ENCODE measurements at places on chromosomes 11 and 22.

DNA sequence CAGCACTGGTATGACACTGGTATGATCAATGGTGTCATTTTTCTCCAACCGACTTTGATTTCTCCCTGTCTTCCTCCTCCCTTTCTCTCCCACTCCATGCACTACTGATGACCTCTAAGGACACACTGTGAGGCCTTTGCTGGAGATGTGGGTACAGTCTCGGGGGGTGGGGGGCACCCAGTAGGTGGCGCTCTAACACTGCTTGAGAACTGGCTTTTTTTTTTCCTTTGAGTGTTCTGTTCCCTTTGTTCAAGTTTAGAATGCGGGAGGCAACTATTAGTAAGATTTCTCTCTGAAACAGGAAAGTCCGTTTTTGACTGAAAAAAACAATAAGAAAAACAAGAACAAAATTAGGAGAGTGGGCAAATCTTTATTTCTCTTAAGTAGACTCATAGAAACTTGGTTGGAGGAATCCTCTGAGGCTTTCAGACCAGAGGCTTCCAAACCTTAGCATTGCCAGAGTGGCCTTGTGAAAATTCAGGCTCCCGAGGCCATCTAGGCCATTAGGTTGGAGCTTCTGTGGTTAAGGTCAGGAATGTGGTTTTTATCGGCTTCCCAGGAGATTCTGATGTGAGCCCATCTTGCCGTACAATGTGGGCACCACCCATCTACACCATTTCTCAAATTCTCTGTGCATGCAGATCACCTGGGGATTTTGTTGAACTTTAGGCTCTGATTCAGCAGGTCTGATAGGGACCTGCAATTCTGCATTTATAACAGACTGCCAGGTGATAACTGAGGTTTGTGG lies 43.2 kb downstream of the PANX1 start:
- DNase-seq: peak; percentile 44

- no peak for DNase-seq
Measured at GRCh38 chr11:9726321-9727022, 62.6 kb downstream of the SWAP70 start.

GRCh38 chr11:32919338-32919737 lies 26.7 kb downstream of the QSER1 start:
- no peak for DNase-seq

DNA sequence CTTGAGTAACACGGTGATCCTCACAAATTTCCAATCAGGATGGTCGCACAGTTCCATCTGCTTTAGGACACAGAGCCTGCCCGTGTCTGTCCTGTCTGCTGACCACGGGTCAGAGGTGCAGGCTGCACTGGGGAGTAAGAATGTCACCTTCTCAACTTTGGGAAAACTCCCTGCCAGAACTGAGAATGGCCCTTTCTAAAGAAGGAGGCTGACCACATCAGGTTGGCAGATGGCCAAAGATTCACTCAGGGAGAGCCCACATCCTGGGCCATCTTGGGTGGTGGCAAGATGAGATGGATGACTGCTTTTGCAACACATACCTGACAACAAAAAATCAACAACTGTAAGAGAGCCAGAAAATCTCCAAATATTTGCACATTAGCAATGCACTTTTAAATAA lies 101.9 kb downstream of the IGLL1 start:
- DNase-seq: no peak

DNA sequence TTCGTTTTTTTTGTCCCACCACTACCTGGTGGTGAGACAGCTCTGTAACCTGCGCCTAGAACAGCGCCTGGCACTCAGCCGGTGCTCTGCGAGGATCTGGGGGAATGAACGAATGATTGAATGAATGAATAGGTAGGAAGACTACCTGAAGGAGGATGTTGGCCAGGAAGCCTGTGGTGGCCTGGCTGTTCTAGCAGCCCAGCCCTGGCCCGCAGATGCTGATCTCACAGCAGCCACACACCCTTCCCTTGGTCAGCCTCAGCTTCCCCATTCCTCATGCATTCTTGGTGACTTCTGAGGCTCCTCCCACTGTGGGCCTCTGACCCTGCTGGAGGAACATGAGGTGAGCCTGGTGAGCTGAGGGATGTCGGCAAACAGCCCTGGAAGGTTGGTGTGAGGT lies 3.7 kb downstream of the TRPM5 start:
- DNase-seq: no peak

DNA sequence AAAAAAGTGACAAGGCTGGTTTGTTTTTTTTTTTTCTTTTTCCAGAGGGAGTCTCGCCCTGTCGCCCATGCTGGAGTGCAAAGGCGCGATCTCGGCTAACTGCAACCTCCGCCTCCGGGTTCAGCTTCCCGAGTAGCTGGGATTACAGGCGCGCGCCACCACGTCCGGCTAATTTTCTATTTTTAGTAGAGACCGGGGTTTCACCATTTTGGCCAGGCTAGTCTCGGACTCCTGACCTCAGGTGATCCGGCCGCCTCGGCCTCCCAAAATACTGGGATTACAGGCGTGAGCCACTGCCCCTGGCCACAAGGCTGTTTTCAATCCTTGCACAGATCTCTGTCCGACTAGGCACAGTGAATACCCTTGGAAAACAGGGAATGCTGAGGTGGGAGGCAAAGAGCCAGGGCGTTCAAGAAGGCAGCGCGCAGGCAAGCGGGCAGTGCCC lies 566 bp downstream of the ATP6V1E1 start:
- DNase-seq: no peak

GRCh38 chr11:10982704-10983510 lies 125.1 kb upstream of the ZBED5 start:
- peak; percentile 44 for DNase-seq

GRCh38 chr11:91926965-91927364 lies 297.7 kb upstream of the FAT3 start:
- no peak for DNase-seq

GRCh38 chr22:25167834-25168601 lies 31.6 kb upstream of the CRYBB3 start:
- no peak for DNase-seq

- no peak for DNase-seq
Measured at GRCh38 chr11:83818349-83818748, 532.2 kb upstream of the CCDC90B start.

DNA sequence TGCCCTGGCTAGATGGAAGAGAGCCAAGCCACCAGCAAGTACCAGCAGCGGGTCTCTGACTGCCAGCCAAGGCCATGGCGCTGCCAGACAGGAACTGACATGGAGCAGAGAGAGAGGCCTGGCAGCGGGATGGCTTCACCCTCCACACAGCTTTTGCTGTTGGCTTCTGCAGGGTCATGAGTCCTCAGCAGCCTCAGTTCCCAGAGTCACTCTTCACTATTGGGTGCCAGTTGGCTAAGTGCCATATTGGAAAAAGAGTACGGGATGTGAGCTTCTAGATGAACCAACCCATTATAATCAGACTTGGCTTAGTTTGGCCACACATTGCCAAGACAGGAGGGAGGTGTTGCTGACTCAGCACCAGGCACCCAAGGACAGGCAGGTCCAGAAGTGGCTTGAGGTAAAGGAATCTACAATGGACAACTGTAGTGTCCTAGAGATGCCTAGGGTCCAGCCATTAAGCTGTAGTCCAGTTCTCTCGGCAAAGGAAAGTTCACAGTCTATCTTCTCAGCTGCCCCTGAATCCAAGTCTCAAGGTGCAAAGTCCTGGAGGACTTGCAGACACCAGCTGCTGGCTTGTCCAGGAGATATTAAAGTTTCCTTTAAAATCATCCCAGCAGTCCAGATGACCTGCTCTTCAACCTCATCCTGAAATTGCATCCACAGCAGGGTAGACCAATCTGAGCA lies 40.7 kb upstream of the POU2AF1 start:
- no peak for DNase-seq

DNA sequence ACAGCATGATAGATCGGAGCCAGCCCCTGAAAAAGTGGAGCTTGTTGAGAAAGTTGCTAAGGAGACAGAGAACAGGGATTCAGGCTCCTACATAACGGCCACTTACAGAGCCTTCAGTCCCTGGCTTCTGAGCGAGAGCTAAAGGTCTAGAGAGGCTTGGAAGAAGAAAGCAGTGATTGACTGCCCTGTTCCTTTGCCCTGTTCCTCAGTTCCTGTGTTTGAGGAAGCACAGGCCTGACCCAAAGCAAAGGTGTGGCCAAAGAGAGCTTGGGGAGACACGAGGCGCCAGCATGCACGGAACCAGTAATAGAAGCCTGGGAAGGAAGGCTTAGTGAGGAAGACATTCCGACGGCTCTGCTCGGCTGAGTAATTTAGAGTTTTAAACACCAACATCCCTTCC lies 74.1 kb upstream of the CSNK2A3 start:
- DNase-seq: no peak

- no peak for DNase-seq
Measured at GRCh38 chr11:123325533-123325932, 104.5 kb upstream of the GRAMD1B start.

GRCh38 chr11:105108247-105108646 lies 31.3 kb downstream of the CARD18 start:
- DNase-seq: no peak

All from kidney (tissue), 22 donors.